ENCODE measurements at places on chromosomes 2 and 18.
A peak's percentile ranks its signal among the peaks of the same experiment; 100 is the strongest.

DNA sequence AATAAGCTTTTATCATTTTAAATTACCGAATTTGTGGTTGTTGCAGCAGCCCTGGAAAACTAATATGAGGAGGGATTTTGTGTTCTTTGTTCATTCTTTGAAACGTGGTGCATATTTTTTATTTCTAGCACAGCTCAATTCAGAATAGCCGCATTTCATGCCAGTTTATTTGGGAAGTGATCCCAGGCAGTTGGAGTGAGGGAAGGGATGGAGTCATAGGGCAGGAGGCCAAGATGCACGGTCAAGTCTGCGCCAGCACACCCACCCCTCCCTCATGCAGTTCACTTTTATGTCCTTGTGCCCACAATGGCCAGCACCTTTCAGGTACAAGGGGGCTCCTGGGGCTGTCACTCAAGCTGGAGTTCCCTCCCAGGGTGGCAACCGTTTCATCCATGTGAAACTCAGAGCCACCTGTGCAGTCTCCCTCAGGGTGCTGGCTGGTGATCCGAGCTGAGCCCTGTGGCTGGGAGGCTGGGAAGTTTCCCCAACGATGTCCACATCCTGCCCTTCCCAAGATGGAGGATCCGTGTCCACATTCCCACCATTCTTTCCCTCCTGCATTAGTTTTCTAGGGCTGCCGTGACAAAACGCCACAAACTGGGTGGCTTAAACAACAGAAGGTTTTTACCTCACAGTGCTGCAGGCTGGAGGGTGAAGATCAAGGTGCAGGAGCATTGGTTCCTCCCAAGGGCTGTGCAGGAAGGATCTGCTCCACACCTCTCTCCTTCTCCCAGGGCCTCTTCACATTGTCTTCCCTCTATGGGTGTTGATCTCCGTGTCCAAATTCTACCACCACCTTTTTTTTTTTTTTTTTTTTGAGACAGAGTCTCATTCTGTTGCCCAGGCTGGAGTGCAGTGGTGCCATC, 68.5 kb upstream of the ITGA6 start:
- no peak for DNase-seq

DNA sequence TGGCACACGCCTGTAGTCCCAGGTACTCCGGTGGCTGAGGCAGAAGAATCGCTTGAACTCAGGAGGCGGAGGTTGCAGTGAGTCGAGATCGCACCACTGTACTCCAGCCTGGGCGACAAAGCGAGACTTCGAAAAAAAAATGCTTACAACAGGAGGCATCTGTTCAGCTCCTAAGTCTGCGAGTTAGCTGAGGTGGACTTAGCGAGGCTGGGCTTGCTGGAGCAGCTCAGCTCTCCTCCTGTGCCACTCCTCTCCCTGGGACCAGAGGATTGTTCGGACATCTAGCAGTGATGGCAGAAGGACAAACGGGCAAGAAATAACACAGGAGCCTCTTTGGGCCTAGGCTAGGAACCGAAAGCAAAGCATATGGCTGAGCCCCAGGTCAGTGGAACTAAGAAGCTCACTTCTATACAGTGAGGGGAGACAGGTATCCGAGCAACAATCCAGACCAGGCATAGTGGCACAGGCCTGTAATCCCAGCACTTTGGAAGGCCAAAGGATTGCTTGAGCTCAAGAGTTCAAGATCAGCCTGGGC, 260.1 kb downstream of the GLI2 start:
- DNase-seq = no peak

DNA sequence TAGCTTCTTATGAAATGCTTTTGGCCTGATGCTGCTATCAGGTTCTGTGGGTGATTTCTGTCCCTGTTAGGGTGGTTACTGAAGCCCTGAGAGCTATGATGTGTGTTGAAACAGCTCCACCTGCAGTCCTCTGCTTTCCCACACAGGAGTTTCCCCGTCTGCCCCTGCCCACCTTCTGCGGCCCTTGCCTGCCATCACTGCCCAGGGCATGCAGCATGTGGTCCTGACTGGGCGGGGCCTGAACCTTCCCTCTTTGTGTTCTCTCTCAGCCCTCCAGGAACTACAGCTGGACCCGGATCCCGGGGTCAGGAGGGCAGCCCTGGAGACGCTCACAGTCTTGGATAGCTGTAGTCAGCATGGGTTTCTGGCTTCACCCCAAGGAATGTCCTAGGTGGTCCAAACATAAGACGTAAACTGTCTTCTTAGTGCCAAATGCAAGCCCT, 21.4 kb downstream of the HJURP start:
- DNase-seq = no peak

- DNase-seq = no peak
Observed at GRCh38 chr2:235832941-235833340, 335.2 kb downstream of the GBX2 start.

DNA sequence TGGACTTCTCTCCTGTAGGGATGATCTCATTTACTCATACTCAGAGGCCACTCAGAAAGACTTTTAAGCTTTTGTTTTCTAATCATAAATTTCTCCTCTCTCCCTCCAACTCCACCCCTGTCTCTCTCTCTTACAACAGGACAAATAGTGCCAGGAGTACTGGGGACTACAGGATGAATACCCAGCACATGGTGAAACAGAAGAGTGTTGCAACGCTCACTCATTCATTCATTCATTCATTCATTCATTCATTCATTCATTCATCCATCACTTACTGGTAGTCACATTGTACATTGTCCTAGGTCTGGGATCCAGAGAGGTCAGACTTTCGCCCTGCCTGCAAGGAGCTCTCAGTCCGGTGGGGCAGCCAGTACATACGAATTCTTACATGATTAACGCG, 97.6 kb downstream of the KLHL29 start:
- no peak for DNase-seq

DNA sequence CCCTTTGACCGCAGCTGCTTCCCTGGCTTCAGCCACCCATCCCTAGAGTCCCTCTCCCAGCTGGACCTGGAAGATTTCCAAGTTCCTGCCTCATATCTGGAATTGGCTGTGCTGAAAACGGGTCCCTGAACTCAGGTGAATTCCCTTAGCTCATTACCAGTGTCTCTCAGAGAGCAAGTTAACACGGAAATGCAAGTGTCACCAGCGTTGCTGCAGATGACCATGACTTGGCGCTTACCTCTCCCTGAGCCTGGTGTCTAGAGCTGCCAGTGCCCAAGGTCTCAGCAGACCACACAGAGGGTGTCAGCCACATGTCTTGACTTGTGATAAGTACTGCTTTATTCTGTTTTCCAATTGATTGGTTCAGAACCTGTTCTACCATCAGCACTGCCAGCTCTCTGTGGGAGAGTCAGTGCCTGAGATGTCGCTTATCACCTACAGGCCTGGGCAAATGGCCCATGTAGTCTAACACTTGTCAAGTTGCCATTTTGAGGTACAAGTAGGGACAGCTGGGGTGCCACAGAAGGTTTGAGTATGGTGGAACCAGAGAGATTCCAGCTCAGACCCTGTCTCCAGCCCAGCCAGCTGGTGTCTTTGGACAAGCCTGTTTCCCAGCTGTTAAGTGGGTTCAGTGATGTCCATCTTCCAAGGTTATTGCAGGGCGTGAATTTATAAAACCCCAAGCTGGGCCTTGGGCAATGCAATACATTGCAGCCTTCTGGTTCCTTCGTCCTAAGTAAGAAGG, 48.7 kb downstream of the LYPD1 start:
- DNase-seq = no peak

DNA sequence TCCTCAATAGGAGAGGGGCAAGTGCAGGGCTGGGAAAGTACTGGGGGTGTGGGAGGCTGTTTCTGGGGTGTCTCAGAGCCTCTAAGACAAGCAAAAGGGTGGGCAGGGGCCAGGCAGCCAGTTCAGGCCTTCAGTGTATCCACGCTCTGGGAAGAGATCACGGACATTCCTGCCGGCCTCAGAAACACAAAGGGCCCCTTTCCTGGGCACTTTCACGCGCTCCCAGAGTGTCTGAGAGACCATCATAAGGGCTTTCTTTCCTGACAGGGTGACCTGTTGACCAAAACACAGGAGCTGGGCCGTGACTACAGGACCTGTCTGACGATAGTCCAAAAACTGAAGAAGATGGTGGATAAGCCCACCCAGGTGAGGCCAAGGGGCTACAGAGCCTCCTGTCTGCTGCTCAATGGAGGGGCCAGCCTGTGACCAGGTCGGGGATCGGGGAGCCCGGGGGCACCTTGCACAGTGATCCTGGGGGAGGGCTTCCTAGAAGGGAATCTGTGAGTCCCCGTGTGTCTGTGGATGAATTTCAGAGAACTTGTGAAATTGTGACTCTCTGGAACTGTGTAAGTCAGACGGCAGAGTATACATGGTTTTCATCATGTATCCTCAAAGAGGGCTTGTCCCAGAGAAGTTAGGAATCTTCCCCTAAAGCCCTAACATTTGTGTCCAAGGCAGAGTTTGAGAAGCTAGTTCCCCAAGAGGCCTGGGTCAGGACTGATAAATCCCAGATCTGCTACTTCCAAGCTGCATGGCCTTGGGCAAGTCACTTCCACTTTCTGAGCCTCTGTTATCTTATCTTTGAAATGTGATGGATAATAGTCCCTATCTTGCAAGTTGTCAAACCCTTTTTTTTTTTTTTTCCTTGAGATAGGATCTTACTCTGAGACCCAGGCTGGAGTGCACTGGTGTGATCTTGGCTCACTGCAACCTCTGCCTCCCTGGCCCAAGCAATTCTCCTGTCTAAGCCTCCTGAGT, 1.8 kb downstream of the GNLY start:
- DNase-seq = no peak

DNA sequence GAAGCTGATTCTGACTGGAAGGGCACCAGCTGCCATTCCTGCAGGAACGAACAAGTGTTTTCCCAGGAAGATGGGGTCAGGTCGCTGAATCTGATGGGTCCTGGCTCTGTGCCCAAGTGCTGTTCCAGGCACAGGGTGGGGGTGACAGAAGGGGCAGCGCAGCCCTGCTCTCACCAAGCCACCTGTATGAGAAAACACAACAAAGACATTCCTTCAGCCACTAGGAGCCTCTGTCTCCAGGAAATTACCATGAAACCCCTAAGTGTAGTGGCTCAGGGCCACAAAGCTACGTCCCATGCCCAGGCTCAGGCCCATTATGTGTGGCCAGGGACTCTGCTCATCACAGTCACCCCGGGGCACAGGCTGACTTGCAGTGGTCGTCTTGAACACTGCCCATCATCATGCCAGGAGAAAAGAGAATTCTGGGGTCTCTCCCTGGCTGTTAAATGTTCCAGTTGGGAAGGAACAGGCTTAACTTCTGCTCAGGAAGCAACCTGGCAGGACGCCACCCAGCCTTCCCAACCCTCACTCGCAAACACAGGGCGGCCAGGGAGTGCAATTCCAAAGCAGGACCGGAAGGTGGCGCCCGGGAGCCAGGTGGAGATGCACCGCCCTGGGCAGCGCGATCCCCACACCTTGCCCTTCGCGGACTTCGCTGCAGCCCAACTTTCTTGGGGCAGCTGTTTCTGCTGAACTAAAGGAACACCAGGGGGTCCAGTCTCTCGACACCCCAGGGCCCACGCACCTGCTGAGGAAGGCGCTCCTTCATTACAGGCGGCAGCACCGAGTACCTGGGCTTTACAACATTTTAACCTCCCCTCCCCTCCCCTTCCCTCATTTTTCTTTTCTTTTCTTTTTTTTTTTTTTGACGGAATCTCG, 11.0 kb upstream of the SFTPB start:
- peak; percentile 63 for DNase-seq

- no peak for DNase-seq
Observed at GRCh38 chr2:151106805-151107506, 154.7 kb downstream of the RBM43 start.

DNA sequence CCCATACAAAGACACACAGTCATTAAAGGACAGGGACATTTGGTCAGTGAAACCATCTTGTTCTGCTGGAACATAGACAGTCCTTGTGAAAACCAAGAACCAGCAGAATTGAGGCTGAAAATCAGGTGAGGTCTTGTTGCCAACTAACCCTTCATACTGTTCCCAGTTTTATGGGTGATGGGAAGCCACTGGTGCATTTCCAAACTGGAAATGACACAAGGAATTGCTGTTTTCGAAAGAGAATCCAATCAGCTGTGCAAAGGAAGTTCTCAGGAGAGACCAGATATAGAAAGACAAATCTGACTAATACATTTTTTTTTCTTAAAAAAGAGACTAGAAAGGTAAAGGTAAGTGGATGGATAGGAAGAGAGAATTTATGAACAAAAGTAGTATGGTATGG, 948.2 kb downstream of the TSN start:
- DNase-seq = no peak

GRCh38 chr2:14690926-14691325, 58.4 kb downstream of the LRATD1 start:
- DNase-seq = no peak

- no peak for DNase-seq
Observed at GRCh38 chr18:34158881-34159690, 65.6 kb downstream of the NOL4 start.

- no peak for DNase-seq
Observed at GRCh38 chr2:1665761-1666505, 78.4 kb downstream of the PXDN start.

GRCh38 chr18:44630118-44630517, 50.6 kb upstream of the SETBP1 start:
- DNase-seq = no peak

DNA sequence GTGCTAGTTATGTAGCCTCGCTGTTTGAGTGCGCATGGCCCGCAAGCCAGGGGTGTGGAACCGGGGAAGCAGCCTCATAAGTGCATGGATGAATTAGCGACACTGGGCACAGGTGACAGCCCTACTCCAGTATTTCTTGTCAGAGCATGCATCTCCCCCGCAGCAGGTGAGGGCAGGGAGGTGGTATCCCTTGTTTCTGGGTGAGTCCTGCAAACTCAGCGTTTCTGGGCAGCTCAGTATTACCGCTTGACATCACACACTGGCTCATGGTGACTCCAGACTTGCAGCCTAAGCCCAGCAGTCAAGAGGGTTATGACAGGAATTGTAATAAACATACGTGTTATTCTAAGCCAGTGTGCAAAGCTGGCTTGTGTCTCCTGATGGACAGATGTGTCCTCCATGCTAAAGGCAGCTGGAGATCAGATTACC, 2.5 kb downstream of the CABLES1 start:
- peak; percentile 27 for DNase-seq

DNA sequence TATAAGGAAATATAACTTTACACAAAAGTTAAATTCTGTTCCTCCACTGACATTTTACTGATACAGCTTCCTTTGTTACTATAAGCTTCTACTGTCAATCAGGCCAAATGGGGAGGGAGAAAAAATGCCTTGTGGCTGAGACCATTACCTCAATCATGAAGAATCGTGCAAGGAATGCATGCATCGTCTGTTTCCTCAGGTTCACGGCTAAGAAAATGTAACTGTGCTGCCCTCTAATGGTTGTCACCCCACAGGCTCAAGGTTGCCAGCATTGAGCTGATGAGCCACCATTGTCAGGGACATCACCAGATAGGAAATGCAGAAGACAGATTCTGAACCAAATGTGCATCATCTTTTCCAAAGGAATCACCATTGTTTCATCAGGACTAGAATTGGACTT, 426.9 kb downstream of the CDH2 start:
- peak; percentile 42 for DNase-seq

DNA sequence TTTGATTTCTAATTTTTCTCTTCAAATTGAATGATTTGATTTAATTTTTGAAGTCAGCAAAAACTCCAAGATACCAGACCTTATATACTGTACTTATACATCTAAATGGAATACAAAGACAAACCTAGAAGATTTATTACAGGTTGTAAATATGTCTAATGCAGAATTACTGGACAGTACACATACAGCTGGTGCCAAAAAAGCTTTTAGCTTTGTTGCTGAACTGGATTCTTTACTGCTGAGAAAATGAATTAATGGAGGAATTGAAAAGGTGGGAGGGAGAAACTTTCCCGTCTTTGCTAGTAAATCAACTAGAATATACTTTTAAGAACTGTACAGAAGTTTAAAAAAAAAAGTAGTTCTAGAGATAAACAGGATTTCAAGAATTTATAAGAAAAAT, 17.5 kb downstream of the C1D start:
- DNase-seq = no peak

GRCh38 chr18:44937960-44938719, 257.5 kb downstream of the SETBP1 start:
- DNase-seq = no peak
